ENCODE measurements at places on chromosomes 4 and X. TPM values are rescaled to one million over a fixed set of nuclear protein-coding genes. Genes with fewer than 3 reads are reported as not detected.

GRCh38 chrX:39144323-39144722, 343.1 kb downstream of the MID1IP1 start:
- no peak overlapping the region for H3K27ac ChIP-seq
- no peaks in the 10 kb centered on the region for H3K36me3 ChIP-seq
- no peaks in the 10 kb centered on the region for H3K4me1 ChIP-seq

ARHGAP36 gene
- total RNA-seq: not detected

FGFBP1 gene
- total RNA-seq: not detected

GRCh38 chr4:76383001-76383400, 37.9 kb downstream of the CCDC158 start:
- H3K4me3 ChIP-seq: no peak overlapping the region
- no peaks in the 10 kb centered on the region for H3K4me1 ChIP-seq
- no peak overlapping the region for H3K27ac ChIP-seq
- H3K36me3 ChIP-seq: no peaks in the 10 kb centered on the region

DDIT4L gene
- total RNA-seq: 0.72 TPM

DNA sequence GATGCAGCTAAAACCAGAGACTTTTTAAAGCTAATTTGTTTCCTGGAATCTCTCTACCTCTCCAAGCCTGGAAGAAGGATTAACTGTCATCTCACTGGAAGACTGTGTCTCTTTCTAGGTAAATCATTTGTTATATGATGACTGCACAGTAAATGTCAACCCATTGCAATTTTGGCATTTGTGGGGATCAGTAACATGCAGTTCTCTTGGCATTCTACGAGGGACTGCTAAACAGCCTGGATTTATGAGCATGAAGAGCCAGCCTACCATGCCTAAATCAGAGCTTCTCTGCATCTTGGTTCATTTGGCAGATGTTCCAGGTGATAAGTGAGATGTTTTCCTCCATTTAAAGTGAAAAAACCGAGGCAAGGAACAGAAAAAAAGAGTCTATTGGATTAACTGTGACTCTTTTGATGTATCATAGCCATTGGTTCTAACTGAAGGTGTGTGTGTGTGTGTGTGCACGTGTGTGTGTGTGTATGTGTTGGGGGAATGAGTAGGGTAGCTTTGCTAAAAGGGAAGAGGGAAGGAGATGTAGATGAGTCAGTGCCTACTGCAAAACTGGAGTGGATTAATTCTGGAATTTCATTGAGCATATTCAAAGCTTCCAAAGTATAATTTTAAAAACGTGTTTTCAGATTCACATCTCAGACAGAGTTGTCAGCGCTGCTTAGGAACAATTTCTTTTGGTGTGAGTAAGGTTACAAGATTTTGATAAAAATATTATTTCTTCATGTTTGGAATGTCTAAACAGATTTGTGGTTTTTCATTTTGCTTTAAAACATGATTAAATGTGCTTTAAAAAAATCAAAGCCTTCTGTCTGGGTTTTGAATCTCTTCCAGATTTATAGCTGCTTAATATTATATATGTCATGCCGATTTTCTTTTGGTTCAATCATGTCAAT, 123.2 kb upstream of the LNX1 start:
- H3K27me3 ChIP-seq: peaks cover 28% of the 10 kb centered on the region
- no peak for DNase-seq
- H3K27ac ChIP-seq: no peak overlapping the region

DNA sequence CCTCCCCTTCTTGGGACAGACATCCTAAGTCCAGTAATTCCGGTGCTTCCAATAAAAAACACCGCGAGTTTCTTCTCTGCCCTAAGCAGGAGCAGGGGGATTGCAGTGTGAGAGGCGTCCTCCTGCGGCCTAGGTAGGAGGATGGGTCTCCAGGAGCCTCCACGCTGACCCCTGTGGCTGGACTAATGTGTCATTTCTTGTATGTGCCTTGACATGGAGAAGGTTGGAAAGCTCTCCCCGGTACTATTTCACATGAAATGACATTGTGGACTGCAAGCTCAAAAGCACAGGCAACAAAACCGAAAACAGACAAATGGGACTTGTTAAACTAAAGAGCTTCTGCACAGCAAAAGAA, 66.6 kb upstream of the ENPP6 start:
- DNase-seq: no peak
- H3K4me3 ChIP-seq: no peak overlapping the region
- peaks cover 2% of the 10 kb centered on the region for H3K36me3 ChIP-seq
- H3K27ac ChIP-seq: no peak overlapping the region

STPG2 gene
- total RNA-seq: not detected

USP17L18 gene
- not detected for total RNA-seq

DNA sequence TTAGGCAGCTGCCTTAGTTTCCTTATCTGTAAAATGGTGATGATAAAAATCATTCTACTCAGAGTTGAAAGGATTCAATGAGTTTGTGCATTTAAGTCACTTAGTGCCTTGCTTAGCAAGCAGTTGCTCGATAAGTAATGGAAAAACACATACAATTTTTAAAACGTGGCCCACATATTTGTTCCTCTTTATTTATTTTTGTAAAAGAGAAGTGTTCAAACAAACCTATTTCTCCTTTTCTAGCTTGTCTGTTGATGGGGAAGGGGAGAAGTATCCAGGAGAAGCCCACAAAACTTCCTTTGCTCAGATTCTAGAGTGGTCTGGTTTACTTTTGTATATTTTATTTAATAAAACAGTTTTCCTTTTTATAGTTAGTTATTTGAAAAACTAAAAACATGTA, 3.3 kb upstream of the HPGDS start:
- H3K4me1 ChIP-seq: peaks cover 47% of the 10 kb centered on the region
- no peak overlapping the region for H3K4me3 ChIP-seq
- peaks cover 10% of the 10 kb centered on the region for H3K27me3 ChIP-seq

- no peaks in the 10 kb centered on the region for H3K27me3 ChIP-seq
- H3K4me3 ChIP-seq: no peak overlapping the region
- H3K36me3 ChIP-seq: no peaks in the 10 kb centered on the region
- DNase-seq: no peak
- no peaks in the 10 kb centered on the region for H3K4me1 ChIP-seq
Observed at GRCh38 chr4:70880739-70881138, 21.4 kb upstream of the MOB1B start.

TBX22 gene
- not detected for total RNA-seq

GEMIN8 gene
- total RNA-seq: 13.4 TPM

PARM1 gene
- total RNA-seq: 0.07 TPM

- no peaks in the 10 kb centered on the region for H3K4me1 ChIP-seq
- peak; percentile 13 for DNase-seq
- H3K4me3 ChIP-seq: no peak overlapping the region
- no peaks in the 10 kb centered on the region for H3K36me3 ChIP-seq
- H3K27me3 ChIP-seq: peaks cover 12% of the 10 kb centered on the region
Observed at GRCh38 chr4:119314356-119314755, 7.6 kb downstream of the FABP2 start.

GRCh38 chrX:52359614-52360232, 9.1 kb upstream of the XAGE2 start:
- H3K4me1 ChIP-seq: no peaks in the 10 kb centered on the region
- H3K27me3 ChIP-seq: peaks cover 33% of the 10 kb centered on the region
- no peaks in the 10 kb centered on the region for H3K36me3 ChIP-seq
- no peak for DNase-seq

DNA sequence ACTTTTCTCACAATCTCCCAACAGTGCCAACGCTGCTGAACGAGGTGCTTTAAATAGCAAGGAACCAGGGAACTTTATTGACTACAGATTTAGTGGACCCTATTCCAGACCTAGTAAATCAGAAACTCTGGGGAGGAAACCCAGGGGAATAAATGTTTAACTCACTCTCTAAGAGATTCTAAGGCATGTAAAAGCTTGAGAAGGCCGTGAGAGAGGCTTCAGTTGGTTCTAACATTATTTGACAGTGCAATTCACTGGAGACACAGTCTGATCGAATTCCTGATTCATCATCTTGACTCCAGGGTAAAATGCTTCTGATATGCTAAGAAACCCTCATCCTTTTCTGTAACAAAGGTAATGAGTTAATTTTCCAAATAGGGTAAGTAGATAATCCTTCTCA, 494.4 kb downstream of the KCNIP4 start:
- no peak for DNase-seq
- no peaks in the 10 kb centered on the region for H3K27me3 ChIP-seq
- H3K36me3 ChIP-seq: no peaks in the 10 kb centered on the region
- H3K27ac ChIP-seq: no peak overlapping the region
- no peak overlapping the region for H3K4me3 ChIP-seq
- no peaks in the 10 kb centered on the region for H3K4me1 ChIP-seq

GRCh38 chr4:71595576-71596108, 188.2 kb downstream of the GC start:
- no peaks in the 10 kb centered on the region for H3K36me3 ChIP-seq
- no peak overlapping the region for H3K27ac ChIP-seq
- peaks cover 6% of the 10 kb centered on the region for H3K27me3 ChIP-seq
- no peak for DNase-seq
- no peaks in the 10 kb centered on the region for H3K4me1 ChIP-seq

- no peak overlapping the region for H3K4me3 ChIP-seq
- H3K27ac ChIP-seq: no peak overlapping the region
- no peaks in the 10 kb centered on the region for H3K36me3 ChIP-seq
- H3K4me1 ChIP-seq: no peaks in the 10 kb centered on the region
Observed at GRCh38 chrX:148913971-148914370, 413.6 kb downstream of the AFF2 start.

DNA sequence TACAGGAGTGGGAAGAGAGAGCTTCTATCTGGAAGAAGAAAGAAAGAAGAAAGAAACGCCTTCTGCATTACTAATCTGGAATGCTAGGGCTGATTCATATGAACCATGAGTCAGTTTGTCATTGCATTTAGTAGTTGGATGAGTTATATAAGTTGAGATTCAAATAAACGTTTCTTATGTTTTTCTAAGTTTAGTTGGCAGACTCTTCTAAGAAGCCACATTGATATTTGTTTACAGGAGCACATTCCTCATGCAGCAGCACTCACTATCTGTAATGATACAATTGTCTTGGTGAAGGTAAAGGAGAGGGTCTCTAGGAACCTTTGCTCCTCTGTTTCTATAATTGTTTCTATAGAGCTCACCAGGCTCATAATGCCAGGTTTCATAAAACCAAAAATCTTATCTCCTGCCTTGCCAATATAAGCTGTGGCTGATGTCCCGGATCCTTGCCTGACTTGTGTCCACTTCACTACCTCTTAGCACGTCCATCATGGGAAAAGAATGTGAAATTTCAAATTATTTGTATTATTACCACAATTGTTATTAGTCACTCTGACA, 39.5 kb downstream of the HOPX start:
- no peak for DNase-seq
- H3K36me3 ChIP-seq: peaks cover 7% of the 10 kb centered on the region
- peaks cover 58% of the 10 kb centered on the region for H3K4me1 ChIP-seq
- H3K27ac ChIP-seq: peak overlapping the region; percentile 96

- no peaks in the 10 kb centered on the region for H3K27me3 ChIP-seq
- no peak overlapping the region for H3K4me3 ChIP-seq
- no peaks in the 10 kb centered on the region for H3K36me3 ChIP-seq
- no peak for DNase-seq
Observed at GRCh38 chrX:87338510-87338909, 179.1 kb upstream of the KLHL4 start.

PTPN13 gene
- total RNA-seq: 7.8 TPM

GRCh38 chrX:48002319-48002718, 1.5 kb downstream of the ZNF182 start:
- peaks cover 17% of the 10 kb centered on the region for H3K36me3 ChIP-seq
- no peaks in the 10 kb centered on the region for H3K27me3 ChIP-seq
- peaks cover 15% of the 10 kb centered on the region for H3K4me1 ChIP-seq

GRCh38 chrX:46662188-46662958, 88.8 kb downstream of the CHST7 start:
- no peak for DNase-seq
- no peak overlapping the region for H3K27ac ChIP-seq
- peaks cover 3% of the 10 kb centered on the region for H3K36me3 ChIP-seq
- H3K4me1 ChIP-seq: peaks cover 18% of the 10 kb centered on the region
- H3K27me3 ChIP-seq: no peaks in the 10 kb centered on the region

ADH7 gene
- not detected for total RNA-seq

GRCh38 chr4:46254788-46255187, 130.9 kb upstream of the GABRG1 start:
- no peaks in the 10 kb centered on the region for H3K27me3 ChIP-seq
- DNase-seq: no peak
- H3K4me3 ChIP-seq: no peak overlapping the region
- H3K27ac ChIP-seq: no peak overlapping the region

DNA sequence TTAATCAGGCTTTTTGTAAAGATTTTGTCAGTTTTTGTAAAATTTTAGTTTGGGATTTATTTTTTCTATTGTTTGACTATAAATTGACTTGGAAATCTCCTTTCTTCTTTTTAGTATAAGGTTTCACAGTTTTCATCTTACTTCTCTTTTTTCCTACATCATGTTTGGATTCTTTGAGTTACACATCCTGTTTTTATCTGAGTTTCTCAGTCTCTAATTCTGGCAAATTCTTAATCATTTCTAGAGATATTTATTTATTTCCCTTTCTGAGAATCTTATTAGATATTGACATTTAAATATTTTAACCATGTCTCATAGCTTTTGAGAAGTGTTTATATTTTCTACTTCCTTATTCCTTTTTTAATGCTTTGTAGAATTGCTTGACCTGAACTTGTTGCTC, 20.7 kb downstream of the USP53 start:
- H3K4me3 ChIP-seq: no peak overlapping the region
- H3K27ac ChIP-seq: peak overlapping the region; percentile 43
- H3K4me1 ChIP-seq: peaks cover 53% of the 10 kb centered on the region

DNA sequence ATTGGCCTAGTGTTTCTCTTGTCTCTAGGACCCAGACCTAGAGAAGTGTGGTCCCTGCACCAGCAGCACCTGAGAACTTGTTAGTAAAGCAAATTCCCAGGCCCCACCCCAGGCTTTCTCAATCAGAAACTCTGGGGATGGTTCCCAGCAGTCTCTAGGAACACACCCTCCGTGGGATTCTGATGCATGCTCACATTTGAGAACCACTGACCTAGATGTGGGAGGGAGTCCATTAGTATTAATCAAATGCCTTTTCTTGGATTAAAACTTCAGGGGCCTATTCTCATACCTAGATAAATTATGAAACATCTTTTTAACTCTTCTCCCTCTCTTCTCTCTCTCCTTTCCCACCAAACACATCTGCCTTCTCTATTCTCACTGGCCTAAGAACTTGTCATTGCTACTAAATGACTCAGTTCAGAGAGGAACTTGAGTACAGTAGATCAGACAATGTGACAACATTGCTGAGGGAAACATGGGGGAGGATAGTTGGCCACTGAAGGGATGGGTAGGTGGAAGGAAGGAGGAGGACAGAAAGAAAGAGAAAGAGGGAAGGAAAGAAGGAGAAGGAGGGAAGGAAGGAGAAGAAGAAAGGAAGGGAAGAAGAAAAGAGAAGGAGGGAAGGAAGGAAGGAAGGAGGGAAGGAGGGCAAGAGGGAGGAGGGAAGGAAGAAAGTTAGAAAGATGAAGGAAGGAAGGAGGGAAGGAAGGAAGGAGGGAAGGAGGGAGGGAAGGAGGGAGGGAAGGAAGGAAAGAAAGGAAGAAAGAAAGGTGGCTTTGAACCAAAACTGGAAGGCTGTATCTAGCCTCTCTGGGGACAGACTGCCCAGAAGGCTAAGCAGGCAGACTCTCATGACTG, 132.7 kb upstream of the MAP3K15 start:
- DNase-seq: no peak
- H3K4me3 ChIP-seq: peak overlapping the region; percentile 2
- peaks cover 11% of the 10 kb centered on the region for H3K36me3 ChIP-seq
- peak overlapping the region; percentile 1 for H3K27ac ChIP-seq
- H3K4me1 ChIP-seq: peaks cover 52% of the 10 kb centered on the region
- peaks cover 11% of the 10 kb centered on the region for H3K27me3 ChIP-seq

GRCh38 chrX:104351173-104351769, 96.5 kb upstream of the ESX1 start:
- H3K4me1 ChIP-seq: no peaks in the 10 kb centered on the region
- no peak overlapping the region for H3K4me3 ChIP-seq
- no peaks in the 10 kb centered on the region for H3K36me3 ChIP-seq
- DNase-seq: no peak
- H3K27ac ChIP-seq: no peak overlapping the region

HSD17B13 gene
- total RNA-seq: 0.14 TPM

PRKG2 gene
- total RNA-seq: not detected

Data from activated T-cell treated with anti-CD3 and anti-CD28 coated beads, Interleukin-2, amount 50 U/mL, for 72 hours (primary cell).